Osteoblast (primary cell): ENCODE measurements at places on chromosomes 12 and 14. TPM values are rescaled to one million over a fixed set of nuclear protein-coding genes. Genes with fewer than 3 reads are reported as not detected.

DNA sequence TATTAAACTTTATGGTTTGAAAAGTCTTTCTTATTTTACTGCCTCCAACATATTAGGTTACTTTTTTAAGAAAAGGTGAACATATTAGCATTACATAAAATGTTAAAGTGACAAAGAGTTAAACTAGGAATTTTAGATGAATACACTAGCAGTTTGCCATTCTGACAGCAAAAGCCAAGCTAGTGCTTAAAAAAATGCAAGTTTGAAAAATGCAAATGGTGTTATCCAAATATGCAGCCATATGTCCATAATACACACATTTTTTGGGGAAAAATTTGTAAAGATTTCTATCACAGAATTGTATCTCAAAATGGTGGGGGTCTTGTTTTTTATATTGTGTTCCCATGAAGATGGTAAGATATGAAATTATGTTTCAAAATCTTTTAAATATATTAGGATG lies 466.1 kb downstream of the FOXG1 start:
- DNase-seq: no peak

GRCh38 chr14:94465042-94465441 lies 11.0 kb downstream of the SERPINA9 start:
- DNase-seq: no peak

The GDF3 gene
- total RNA-seq: not detected in 2 replicates

The MGST1 gene
- total RNA-seq: 72.7 and 81.9 TPM in 2 replicates

The LRP10 gene
- total RNA-seq: 147 and 164 TPM in 2 replicates

The NRL gene
- 1.5 and 1.8 TPM in 2 replicates for total RNA-seq

The RHEBL1 gene
- 0.72 and 0.88 TPM in 2 replicates for total RNA-seq
